ENCODE measurements at places on chromosomes 2 and 18. TPM values are rescaled to one million over a fixed set of nuclear protein-coding genes. Genes with fewer than 3 reads are reported as not detected.
A peak's percentile ranks its signal among the peaks of the same experiment; 100 is the strongest.

DNA sequence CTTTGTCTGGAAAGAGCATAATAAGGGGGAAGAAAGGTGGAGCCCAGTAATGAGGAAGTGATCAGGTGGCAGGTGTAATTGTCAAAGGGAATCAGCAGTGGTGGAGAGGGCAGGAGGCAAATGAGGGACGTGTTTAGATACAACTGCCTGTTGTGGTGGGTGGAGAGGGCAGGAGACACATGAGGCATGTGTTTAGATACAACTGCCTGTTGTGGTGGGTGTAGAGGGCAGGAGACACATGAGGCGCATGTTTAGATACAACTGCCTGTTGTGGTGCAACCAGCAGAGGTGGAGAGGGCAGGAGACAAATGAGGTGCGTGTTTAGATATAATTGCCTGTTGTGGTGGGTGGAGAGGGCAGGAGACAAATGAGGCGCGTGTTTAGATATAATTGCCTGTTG is 173.1 kb downstream of the ANKRD30B start:
- no peaks in the 10 kb centered on the region for H3K36me3 ChIP-seq
- DNase-seq: no peak
- H3K4me1 ChIP-seq: no peaks in the 10 kb centered on the region
- H3K4me3 ChIP-seq: no peak overlapping the region
- no peaks in the 10 kb centered on the region for H3K27me3 ChIP-seq

- H3K4me3 ChIP-seq: no peak overlapping the region
- no peaks in the 10 kb centered on the region for H3K27me3 ChIP-seq
- no peak for DNase-seq
- peaks cover 14% of the 10 kb centered on the region for H3K4me1 ChIP-seq
- peaks cover 28% of the 10 kb centered on the region for H3K36me3 ChIP-seq
- no peak overlapping the region for H3K27ac ChIP-seq
These were observed 2.9 kb downstream of the ANKMY1 start for GRCh38 chr2:240554767-240555493.

- no peaks in the 10 kb centered on the region for H3K36me3 ChIP-seq
- no peak overlapping the region for H3K4me3 ChIP-seq
- no peaks in the 10 kb centered on the region for H3K4me1 ChIP-seq
- no peak overlapping the region for H3K27ac ChIP-seq
These were observed 142.1 kb downstream of the PHLPP1 start for GRCh38 chr18:62857263-62857976.

DNA sequence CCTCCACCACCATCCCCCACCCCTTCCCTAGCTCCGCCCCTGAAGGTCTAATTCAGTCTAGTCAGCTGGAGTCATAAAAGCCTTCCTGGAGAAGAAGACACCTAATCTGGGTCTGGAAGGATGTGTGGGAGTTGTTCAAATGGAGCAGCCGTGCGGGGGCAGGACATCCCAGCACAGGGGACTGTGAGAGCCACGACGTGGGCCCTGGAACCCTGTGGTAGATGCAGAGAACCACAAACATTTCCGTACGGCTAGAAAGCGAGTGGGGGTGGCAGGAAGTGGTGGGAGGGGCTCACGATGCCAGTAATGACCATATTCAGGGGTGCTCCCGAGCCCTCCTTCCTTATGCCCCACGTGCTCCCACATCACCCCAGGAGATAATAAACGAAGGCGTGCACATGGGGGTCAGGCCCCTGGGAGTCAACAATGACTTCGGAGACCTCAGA is 20.9 kb upstream of the COL6A3 start:
- no peak overlapping the region for H3K4me3 ChIP-seq
- H3K27ac ChIP-seq: no peak overlapping the region
- no peak for DNase-seq
- no peaks in the 10 kb centered on the region for H3K36me3 ChIP-seq
- H3K27me3 ChIP-seq: no peaks in the 10 kb centered on the region
- H3K4me1 ChIP-seq: peaks cover 13% of the 10 kb centered on the region

GRCh38 chr18:13287372-13287771 is 68.8 kb downstream of the LDLRAD4 start:
- H3K4me1 ChIP-seq: no peaks in the 10 kb centered on the region
- H3K36me3 ChIP-seq: no peaks in the 10 kb centered on the region
- H3K27ac ChIP-seq: no peak overlapping the region
- H3K4me3 ChIP-seq: no peak overlapping the region
- DNase-seq: no peak
- H3K27me3 ChIP-seq: no peaks in the 10 kb centered on the region

DNA sequence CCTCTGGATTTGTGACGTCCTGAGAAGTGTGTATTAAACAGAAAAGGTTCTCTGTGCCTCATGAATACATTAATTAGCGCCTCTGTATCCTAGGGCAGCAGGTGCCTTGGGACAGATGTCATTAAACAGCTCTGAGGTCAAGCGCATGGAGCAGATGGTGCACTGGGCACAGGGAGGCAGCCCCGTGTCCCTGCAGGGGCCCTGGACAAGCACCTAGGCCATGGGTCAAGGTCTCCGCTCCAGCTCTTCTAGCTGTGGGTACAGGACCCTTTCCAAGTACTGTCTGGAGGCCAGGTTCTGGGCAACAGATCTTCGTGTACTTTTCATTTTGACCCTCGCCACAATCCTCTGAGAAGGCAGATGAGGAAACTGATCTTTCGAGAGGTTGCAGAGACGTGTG is 126.4 kb downstream of the KCTD1 start:
- no peaks in the 10 kb centered on the region for H3K36me3 ChIP-seq
- no peaks in the 10 kb centered on the region for H3K27me3 ChIP-seq
- no peak overlapping the region for H3K4me3 ChIP-seq

DNA sequence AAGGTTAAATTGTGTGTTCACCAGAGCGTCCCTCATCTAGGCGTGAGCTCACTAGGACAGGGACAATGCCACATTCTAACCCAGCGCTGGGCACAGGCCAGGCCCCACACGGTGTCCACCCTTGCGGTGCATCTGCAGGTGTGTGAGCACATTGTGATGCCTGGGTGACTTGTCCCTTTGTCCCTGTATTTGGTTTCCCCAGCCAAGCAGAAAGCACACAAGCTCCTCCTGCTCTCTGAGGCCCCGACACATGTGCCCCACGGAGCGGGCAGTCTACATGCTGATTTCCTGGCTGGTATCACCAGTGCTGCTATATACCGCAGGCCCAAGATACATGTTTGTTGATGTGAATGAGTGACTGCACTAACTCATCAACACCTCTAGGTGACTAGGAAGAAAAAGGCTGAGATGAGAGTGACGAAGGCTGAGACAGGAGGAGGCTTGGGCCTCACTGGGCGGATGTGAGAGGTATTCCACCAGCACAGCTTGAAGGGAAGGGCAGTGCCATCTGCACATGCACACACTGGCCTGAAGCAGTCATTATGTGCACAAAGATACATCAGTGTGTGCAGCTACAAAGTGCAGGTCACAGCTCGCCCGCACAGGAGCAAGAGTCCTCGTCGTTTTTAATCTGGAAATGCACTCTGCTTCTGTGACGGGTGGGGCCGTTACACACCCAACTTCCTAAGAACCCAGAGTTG is 205.9 kb downstream of the EIPR1 start:
- no peaks in the 10 kb centered on the region for H3K4me1 ChIP-seq
- H3K36me3 ChIP-seq: no peaks in the 10 kb centered on the region
- no peaks in the 10 kb centered on the region for H3K27me3 ChIP-seq
- H3K4me3 ChIP-seq: no peak overlapping the region
- no peak for DNase-seq

DNA sequence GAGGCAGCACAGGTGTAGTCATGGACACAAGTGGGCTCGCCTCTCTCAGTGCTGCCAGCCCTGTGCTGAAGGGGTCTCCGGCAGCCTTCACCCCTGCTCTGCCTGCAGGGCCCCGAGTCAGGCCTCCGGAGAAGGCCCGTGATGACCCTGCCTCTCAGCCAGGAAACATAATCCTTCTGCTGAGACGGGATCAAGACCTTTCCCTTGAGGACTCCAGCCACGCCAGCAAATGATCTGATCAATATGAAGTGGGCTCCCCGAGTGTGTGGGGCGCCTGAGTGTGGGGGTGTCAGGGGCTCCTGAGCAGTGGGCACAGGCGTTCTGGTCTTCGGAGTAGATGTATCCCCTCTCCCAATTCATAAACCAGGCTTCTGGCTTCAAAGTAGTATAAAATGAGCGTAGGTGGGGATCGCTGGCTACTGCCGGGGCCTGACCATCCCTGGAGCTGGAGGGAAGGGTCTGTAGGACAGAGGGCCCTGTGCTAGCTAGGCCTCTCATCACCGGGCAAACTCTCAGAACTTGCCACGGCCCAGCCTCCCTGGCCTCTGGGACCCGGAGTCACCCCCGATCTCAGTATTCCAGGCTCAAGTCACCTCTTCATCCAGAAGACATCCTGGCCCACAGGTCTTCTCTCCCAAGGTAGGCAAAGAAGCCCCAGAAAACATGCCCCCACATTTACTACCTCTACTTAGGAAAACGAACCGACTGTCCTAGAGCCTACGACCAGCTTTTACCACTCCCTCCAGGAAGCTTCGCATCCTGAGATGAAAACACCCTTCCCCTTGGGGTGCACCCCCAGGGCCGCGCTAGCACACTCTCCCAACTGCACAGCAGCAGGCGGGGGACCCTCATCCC is 33.6 kb downstream of the CRACDL start:
- no peaks in the 10 kb centered on the region for H3K4me1 ChIP-seq
- no peaks in the 10 kb centered on the region for H3K36me3 ChIP-seq
- peak; percentile 11 for DNase-seq
- H3K27me3 ChIP-seq: no peaks in the 10 kb centered on the region
- no peak overlapping the region for H3K4me3 ChIP-seq
- H3K27ac ChIP-seq: no peak overlapping the region

DNA sequence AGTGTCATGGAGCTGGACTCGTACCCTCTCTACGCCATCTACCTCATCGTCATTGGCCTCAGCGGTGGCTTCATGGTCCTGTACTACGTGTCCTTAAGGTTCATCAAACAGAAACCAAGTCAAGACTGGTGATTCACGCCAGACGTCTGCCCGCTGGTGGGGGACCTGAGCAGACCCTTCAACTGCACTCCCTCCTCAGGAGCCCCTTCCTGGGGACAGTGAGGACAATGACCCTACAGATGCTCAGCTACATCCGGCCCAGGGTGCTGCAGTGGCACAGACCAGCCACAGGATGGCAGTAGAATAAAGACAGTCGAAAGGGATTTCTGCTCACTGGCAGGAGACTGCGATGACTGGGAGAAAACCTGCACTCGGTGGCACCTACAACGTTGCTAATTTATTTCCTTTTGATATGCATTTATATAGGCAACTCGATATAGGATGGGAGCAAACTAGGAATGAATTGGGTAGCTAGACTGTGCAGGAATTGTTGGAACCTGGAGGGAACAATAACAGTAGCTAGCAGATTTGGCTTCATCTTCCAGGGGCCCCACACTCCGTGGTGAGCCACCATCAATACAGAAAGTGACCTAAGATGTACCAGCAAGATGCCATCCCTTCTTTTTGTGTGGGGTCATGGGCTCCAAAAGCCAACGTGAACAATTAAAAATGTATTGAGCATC is 39.2 kb downstream of the ABCG8 start:
- H3K36me3 ChIP-seq: no peaks in the 10 kb centered on the region
- H3K4me1 ChIP-seq: peaks cover 4% of the 10 kb centered on the region
- no peak overlapping the region for H3K27ac ChIP-seq
- no peaks in the 10 kb centered on the region for H3K27me3 ChIP-seq

DNA sequence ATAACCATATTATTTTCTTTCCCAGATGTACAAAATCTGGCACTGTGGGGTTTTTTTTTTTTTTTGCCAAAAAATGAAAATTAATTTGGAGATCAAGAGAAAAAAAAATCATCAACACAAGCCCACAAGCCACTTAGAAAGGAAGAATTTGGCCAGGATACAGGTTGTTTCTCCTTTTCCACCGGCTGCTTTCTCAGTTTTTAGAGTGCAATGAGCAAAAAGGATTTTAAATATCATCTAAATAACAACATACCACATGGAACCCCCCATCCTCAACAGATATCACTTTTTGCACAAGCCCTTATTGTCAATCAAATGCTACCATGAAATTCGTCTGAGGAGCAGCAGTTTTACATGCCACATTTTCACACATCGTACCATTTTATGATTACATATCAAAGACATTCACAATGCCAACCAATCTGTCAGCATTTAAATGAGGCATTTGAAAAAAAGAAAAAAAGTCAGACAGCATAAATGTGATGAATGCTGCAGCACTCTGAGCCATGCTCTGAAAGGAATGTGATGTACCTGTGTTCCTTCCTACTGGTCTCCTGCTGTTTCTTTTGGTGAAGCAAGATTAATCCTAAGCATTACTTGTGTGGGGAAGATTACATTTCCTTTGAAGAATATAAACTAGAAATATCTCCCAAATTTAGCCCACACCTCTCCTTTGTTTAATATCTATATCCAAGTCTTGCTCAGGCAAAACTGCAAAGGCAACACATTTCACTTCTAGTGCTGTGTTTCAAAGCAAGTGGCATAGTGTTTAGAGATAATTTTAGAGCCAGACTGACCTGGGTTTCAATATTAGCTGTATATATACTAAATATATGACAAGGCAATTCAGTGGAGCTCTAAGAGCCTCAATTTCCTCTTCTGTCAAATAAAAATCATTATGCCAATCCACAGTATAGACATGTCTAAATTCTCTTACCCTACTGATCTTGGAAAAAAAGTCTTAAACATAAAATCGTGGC is 391.3 kb downstream of the CMPK2 start:
- H3K27me3 ChIP-seq: peaks cover 6% of the 10 kb centered on the region
- H3K27ac ChIP-seq: no peak overlapping the region
- no peaks in the 10 kb centered on the region for H3K36me3 ChIP-seq

DNA sequence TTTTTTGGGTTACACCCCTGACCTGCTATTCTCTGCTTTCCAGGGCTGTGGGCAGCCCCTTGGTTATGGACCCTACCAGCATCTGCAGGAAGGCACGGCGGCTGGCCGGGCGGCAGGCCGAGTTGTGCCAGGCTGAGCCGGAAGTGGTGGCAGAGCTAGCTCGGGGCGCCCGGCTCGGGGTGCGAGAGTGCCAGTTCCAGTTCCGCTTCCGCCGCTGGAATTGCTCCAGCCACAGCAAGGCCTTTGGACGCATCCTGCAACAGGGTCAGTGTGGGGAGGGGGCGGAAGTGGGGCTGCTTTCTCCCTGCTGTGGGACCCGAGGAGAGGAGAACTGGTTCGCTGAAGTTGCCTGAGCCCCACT is 9.7 kb upstream of the WNT10A start:
- peaks cover 24% of the 10 kb centered on the region for H3K4me1 ChIP-seq
- H3K27ac ChIP-seq: no peak overlapping the region
- no peaks in the 10 kb centered on the region for H3K36me3 ChIP-seq
- H3K4me3 ChIP-seq: peak overlapping the region; percentile 28
- DNase-seq: no peak

GCG gene
- not detected for total RNA-seq

CHAC2 gene
- 5.5 TPM for total RNA-seq

MC4R gene
- 0.17 TPM for total RNA-seq

LYPD6 gene
- 0.99 TPM for total RNA-seq

ALPI gene
- total RNA-seq: not detected

FKBP1B gene
- total RNA-seq: 18.7 TPM

Data from left lung (tissue), 14 donors.